H54 (cell line): ENCODE measurements at places on chromosomes 2 and 18.
A peak's percentile ranks its signal among the peaks of the same experiment; 100 is the strongest.

- no peak for DNase-seq
Observed at GRCh38 chr2:71581026-71581425, 127.7 kb downstream of the DYSF start.

- no peak for DNase-seq
Observed at GRCh38 chr2:101087638-101088037, 63.5 kb downstream of the TBC1D8 start.

DNA sequence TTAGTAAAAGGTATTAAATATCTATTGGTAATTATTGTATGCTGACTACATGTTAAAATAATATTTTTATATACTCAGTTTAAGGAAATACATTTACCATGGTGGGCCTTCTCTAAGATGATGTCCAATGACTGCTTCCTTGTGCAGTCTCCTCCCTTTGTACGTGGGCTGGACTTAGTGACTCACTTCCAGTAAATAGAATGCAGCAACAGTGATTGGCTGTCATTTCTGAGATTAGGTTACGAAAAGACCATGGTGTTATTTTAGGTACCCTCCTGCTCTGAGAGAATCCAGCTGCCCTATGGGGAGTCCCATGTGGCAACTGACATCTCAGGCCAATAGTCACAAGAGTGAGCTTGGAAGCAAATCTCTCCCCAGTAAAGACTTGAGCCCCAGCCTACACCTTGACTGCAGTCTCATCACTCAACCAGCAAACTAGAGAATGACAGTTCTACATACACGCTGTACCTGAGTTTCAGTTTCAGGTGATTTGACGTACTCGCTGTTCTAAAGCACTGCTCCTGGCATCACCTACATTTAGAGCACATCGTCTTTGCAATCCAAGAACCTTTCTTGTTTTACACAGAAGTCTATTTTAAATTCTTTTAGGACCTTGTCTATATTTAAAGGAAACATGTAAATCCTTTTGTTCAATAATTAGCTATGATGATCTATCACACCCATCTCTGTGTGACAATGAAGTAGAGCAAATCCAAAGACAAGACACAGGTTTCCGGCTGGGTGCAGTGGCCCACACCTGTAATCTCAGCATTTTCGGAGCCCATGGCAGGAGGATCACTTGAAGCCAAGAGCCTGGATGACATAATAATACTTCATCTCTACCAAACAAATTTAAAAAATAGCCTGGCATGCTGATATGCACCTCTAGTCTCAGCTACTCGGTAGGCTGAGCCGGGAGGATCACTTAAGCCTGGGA, 87.2 kb downstream of the COBLL1 start:
- no peak for DNase-seq

GRCh38 chr18:24935896-24936295, 416.1 kb downstream of the ZNF521 start:
- DNase-seq, result no peak

GRCh38 chr2:186181625-186182024, 304.4 kb upstream of the ZC3H15 start:
- no peak for DNase-seq

DNA sequence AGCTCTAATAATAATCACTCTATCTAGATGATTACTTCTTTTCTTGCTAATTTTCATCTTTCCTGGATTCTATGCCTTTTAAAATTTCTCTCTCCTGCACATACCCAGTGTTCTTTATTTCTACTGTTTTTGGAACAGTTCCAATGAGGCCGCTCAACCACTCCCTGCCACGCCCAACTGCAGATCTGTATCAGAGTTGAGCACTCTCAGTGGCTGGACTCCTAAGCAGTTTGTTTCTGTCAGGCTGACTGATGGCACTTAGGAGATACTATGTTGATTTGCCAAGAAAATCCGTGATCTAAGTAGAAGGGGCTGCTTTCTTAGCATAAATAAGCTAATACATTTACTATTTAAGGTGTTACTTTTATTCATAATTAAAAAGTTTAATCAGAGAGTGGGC, 192.8 kb downstream of the ARHGAP15 start:
- DNase-seq, result no peak

DNA sequence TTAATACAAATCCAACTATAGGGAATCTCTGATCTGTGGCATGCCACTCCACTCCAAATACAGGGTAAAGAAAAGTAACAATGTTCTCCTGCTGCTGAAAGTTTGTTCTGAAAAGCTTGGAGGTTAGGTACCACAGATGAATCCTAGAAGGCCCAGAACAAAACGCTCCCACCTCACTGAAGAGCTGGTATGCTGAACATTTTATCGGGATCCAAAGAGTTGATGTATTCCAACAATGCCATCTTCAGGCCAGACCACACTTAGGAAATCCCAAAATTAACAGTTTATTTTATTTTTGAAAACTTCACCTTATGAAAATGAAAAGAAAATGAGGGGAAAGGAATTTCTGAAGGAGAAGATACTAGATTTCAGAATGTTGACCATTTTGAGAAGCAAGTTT, 145.1 kb upstream of the CDH19 start:
- DNase-seq, result no peak

DNA sequence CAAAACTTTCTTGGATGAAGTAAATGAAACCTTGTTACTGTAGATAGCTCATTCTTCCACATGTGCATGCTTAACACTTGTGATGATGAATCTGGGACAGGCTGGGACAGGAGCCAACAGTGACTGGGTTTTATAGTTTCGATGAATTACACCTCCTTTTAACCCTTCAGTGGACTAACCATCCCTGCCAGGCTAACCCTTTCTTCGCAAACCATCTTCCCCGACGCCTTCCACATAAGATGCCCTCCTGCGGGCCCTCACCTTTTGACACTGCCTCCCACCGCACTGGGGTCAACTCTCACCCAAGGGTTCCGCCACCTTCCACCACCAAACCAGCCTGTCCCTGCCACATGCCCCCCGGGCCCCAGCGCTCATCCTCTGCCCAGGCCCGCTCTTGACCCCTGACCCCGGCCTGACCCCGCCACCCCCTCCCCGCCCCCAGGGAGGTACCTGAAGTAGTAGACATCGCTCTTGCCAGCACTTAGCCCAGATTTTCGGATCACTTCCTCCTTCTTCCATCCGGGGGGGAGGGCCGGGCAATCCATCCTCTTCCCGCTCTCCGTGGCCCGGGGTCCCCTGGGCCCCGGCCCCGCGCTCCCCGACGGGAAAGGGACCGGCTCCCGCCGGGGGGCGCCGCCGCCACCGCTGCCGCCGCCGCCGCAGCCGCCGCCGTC, 764 bp downstream of the MBD2 start:
- DNase-seq, result peak; percentile 30

GRCh38 chr2:10016802-10017258, 26.5 kb upstream of the KLF11 start:
- no peak for DNase-seq

DNA sequence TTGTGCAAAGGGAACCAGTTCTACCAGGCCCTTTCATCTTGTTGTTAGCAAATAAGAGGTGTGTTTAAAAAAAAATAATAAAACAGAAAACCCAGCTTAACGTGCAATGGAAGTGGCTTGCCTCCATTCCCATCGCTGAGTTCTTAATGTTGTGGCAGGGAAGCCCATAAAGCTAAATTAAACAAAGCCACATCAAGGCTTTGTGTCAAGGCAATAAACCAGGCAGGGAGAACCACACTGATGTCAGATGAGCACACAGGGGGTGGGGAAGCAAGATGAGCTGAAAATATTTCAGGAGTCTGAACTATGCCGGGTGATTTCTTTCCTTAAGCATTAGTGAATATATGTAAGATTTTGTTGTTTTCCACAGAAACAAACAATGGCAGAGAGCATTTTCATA, 73.5 kb downstream of the PHLPP1 start:
- DNase-seq, result no peak

DNA sequence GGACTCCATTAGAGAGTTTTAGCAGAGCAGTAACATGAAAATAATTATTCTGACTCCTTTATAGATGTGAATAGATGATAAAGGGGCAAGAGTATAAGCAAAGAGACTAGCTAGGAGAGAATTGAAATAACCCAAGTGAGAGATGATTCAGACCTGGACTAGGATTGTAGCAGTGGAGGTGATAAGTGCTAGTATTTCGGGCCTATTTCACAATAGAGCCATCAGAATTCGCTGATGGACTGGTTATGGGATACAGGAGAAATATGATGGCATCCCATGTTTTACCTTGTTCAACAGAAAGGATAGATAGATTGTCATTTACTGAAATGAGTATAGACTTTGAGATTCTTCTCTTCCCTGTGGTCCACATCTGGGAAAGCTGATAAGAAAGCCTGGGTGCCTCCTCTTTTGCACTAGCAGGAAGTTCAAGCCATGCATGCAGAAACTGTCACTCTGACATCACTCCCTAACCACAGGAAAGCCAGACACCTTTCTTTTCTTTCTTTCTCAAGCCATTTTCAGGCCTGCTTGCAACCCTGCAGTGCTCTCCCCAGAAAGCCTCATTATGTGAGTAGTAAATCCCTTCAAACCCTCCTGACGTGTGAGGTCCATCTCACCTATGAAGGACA, 25.3 kb downstream of the DYNAP start:
- no peak for DNase-seq

DNA sequence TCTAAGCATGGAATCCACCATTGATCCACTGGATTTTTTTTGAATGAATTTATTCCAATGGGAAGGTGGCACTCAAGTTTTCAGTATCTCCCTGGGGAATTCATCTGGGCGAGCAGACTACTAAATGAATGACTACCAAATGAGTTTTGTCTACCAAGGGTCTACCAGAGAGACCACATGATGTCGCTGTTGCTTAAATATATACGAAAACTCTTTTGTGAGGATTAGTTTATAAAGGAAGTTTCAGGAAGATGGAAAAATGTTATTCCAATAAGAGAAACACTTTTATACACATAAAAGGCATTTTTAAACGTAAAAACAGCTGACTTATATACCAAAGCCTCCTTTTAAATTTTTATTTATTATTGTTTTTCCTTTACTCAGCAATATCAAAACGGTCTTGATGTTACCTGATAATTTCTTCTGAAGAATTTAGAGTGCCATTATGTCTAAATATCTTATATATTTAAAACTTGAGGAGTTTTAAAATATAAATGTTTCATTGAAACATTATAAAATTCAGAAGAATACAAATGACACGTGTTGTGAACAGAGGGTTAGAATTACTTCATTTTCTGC, 139.7 kb downstream of the HRH4 start:
- no peak for DNase-seq

GRCh38 chr2:121836611-121837010, 81.2 kb downstream of the TSN start:
- no peak for DNase-seq

- DNase-seq, result no peak
Observed at GRCh38 chr2:215929602-215930335, 83.6 kb downstream of the MREG start.

DNA sequence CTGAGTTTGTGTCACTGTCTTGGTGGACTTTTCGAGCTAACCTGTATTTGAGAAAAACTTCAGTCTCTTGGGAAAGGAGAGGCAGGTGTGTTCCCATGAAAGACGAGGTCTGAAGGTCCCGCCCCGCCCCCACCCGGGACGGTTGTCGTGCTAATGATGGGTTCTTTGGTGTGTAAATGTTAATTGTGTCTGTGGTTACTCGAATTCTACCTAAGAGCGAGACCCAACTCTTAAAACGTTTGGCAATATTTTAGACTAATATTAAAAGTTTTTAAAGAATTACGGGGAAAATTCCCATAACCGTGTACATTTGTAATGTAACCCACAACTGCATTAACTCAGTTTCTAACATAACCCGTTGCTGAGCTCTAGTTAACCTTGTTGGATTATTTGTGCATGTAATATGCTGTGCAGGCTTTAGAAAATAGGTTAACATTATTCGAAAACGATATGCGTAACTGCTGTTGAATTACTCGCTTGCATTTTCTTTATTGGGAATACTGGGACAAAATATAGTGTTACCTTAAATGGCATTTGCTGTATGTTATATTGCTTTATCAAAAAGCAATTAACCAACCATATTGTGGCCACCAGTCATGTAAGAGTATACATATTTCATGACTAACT, 833 bp downstream of the EPB41L5 start:
- no peak for DNase-seq

GRCh38 chr2:64838817-64839216, 150.4 kb upstream of the SLC1A4 start:
- DNase-seq, result peak; percentile 55

- no peak for DNase-seq
Observed at GRCh38 chr2:165390875-165391274, 78.6 kb upstream of the CSRNP3 start.

- DNase-seq, result no peak
Observed at GRCh38 chr18:3648200-3648599, 198.2 kb downstream of the TGIF1 start.

DNA sequence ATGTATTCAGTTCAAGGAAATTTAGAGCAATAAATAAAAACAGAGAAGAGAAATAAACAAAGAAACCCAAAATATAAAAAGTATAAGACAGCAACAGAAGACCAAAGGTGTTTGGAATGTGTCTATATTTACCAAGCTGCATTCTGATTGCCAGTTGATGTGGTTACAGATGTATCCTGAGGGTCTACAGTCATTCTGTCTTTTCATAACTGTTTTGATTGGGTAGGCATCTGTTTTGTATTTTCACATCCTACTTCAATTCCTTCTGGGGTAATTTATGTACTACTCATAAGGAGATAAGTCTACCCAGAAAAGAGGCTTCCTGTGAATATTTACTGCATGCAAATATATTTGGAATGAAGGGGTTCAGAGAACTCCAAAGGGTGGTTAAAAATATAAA, 596.8 kb upstream of the GCFC2 start:
- DNase-seq, result no peak

GRCh38 chr2:29557268-29557667, 364.1 kb downstream of the ALK start:
- DNase-seq, result no peak
